ENCODE measurements at places on chromosomes 1 and 21.

- DNase-seq, result no peak
Measured at GRCh38 chr21:36718951-36719501, 20.1 kb downstream of the SIM2 start.

- no peak for DNase-seq
Measured at GRCh38 chr1:86557739-86558138, 10.9 kb downstream of the CLCA4 start.

DNA sequence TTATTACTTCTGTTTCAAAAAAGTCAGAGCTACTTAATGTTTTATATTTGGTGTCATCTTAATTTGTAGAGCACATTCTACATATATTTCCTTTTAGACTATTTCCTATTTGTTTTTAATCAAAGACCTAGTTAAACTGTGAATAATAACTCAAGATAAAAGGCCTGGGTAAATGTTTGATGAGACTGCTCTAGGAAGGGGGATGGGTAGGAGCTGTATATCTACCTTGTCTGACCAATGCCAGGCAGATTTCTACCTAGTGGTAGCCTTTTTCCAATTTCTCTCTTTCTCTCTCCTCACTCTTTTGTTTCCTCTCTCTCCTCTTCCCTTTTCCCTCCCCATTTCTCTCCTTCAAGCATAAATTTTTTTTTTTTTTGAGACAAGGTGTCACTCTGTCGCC is 31.9 kb upstream of the IVNS1ABP start:
- no peak for DNase-seq

DNA sequence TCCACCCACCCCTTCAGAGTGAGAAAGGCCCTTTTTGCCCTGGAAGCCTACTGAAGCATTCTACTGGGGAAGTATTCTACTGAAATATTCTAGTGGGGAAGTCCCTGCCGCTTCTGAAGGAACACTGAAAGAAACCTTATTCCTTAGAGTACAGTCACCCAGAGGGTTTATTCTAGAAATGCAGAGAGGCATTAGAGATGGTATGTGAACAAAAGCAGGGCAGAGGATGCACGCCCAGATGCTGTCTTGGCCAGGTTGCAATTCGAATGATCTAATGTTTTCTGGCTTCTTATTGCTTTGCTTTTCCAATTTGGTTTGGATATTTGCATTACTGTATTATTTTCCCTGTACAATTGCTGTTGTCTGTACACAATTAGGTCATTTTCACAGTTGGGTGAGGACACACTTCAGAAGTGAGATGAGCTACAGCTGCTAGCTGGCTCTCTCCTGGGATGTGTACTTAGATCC is 37.1 kb downstream of the CCN1 start:
- no peak for DNase-seq

GRCh38 chr1:186559601-186560116 is 98.7 kb upstream of the PDC start:
- DNase-seq, result no peak

- DNase-seq, result no peak
Measured at GRCh38 chr1:17958704-17959103, 148.9 kb upstream of the IGSF21 start.

- no peak for DNase-seq
Measured at GRCh38 chr1:196059210-196059609, 549.0 kb downstream of the KCNT2 start.

DNA sequence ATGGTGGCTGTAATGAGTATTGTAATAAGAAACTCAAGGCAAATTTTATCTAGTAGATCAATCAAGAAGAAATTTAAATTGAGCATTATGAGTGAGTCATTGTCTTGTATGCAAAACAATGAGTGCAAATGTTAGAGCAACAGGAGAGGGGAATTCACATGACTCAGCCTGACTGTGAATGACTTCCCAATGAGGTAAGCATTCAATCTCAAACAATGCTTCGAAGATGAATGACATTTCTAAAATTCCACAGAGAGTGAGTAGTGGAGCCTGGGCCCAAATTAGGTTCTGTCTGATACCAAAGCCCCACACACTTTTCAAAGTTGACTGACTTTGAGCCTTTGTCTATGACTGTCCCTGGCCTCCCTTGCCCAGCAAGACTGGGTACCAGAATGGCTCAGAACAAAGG is 738.0 kb downstream of the PTPRU start:
- no peak for DNase-seq

DNA sequence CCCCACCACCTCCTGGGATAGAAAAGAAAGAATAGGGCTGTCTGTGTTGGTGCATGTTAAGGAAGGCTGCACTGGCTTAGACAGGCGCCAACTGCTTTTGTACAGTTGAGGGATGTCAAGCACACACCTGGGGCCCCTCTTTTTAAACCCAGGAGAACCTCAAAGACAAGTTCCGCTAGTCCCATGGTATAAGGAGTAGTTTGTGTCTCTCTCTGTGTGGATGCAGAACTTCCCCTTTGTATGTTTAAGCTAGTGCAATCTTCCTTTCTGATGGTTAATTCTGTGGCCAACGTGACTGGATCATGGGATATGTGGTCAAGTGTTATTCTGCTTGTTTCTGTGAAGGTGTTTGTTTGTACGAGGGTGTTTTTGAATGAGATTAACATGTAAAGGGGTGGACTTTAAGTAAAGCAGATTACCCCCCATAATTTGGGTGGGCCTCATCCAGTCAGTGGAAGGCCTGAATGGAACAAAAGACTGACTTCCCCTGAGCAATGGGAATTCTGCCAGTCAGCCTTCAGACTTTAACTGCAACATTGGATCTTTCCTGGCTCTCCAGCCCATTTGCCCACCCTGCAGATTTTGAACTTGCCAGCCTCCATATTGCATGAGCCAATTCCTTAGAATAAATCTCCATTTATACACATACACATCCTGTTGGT is 9.5 kb upstream of the DUSP10 start:
- DNase-seq, result no peak

- no peak for DNase-seq
Measured at GRCh38 chr1:224541901-224542630, 74.1 kb upstream of the CNIH3 start.

- no peak for DNase-seq
Measured at GRCh38 chr1:66438501-66438900, 95.5 kb upstream of the SGIP1 start.

DNA sequence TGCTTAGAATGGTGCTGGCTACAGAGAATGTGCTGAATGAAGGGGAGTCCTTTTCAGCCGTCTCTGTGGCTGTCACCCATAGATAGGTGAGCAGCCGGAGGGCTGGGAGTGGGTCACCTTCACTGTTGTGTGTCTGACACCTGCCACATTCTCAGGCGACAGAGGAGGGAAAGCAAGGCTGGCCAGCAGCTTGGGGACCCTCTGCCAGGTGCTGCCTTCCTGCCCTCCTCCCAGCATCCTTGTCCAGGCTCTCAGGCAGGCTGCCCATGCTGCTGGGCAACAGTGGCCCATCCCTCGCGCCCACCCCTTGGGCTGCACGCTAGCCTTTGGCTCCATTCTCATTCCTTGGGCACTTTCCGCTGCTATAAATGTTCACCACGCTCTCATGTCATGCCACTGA is 22.1 kb downstream of the CYB5RL start:
- no peak for DNase-seq

- no peak for DNase-seq
Measured at GRCh38 chr1:234528074-234528865, 49.3 kb upstream of the TARBP1 start.

GRCh38 chr1:118184739-118185083 is 317 bp downstream of the SPAG17 start:
- DNase-seq, result no peak

DNA sequence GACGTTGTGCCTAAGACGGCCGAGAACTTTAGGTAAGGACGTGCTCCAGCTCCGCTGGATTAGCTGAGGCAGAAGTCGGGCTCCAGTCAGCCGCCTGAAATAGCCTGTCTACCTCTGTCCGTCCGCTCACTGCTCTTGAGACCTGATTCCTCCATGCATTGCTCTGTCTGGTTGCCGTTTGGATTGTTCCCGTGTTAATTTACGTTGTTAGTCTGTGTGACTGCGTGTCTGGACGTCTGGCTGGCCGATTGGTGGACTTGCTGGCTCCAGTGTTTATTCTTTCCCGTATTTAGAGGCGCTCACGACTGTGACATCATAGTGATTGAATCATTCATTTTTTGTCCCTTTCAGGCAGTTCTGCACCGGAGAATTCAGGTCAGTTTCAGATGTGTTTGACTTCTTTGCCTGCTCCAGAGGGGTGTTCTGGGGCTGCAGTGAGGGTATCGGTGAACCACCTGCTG is 684 bp downstream of the PPIH start:
- no peak for DNase-seq

GRCh38 chr1:154849645-154850131 is 20.4 kb downstream of the KCNN3 start:
- no peak for DNase-seq

DNA sequence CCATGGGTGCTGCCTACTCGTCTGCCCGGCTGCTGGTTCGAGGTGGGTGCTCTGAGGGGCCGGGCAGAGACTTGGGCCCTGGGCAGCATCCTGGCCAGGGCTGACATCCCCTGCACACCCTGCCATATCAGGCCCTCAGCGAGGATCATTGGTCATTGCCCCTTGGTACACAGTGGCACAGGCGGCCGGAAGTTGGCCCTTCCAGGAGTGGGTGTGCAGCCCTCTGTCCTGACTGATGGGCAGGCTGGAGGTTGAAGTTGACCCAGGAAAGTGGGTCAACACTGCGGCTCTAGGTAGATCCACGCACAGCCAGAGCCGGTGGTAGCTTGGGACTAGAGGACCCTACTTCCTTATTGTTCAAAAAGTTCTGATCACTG is 72.9 kb downstream of the TRIM11 start:
- DNase-seq, result no peak

- no peak for DNase-seq
Measured at GRCh38 chr21:15422783-15423182, 307.0 kb upstream of the USP25 start.

- DNase-seq, result no peak
Measured at GRCh38 chr1:196407358-196408051, 200.7 kb downstream of the KCNT2 start.

DNA sequence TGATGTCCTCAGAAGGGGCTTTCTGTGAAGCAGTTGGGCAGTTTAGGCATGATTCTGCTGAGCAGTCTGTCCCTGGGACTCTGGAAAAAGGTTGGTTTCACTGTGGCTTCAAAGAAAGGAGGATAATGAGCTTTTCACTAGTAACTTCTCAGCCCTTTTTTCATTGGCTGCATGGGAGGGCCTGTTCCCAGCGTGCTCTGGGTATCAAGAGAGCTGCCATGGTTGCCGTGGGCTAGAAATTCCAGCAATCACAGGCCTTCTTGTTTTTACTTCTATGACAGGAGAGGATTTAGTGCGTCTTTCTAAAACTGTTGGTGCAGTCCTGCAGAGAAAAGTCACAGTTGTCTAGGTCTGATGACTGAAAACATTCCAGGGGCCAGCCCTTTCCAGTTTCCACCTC is 7.2 kb downstream of the SZRD1 start:
- DNase-seq, result no peak

DNA sequence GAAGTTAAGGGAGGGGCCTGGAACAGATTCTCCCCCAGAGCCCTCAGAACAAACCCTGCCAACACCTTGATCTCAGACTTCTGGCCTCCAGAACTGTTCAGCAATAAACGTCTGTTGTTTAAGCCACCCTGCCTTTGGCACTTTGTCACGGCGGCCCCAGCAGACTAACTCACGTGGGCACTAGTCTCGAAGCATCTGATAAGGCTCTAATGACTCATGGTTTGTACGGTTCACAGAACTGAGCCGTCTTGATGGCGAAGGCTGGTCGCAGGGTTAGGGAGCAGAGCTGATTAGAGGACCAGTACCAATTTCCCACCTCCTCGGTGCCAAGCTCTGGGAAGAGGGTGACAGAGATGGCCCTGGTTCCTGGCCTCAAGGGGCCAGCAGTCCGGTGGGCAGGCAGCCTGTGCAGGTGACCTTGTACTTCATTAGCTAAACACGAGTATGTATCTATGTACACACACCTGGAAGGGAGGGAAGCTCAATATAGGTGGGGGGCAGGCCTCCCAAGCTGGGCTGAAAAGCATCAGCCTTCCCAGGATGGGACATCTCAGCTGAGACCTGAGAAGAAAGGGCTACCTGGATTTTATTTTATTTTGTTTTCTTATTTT is 112.8 kb downstream of the MRPS6 start:
- no peak for DNase-seq

DNA sequence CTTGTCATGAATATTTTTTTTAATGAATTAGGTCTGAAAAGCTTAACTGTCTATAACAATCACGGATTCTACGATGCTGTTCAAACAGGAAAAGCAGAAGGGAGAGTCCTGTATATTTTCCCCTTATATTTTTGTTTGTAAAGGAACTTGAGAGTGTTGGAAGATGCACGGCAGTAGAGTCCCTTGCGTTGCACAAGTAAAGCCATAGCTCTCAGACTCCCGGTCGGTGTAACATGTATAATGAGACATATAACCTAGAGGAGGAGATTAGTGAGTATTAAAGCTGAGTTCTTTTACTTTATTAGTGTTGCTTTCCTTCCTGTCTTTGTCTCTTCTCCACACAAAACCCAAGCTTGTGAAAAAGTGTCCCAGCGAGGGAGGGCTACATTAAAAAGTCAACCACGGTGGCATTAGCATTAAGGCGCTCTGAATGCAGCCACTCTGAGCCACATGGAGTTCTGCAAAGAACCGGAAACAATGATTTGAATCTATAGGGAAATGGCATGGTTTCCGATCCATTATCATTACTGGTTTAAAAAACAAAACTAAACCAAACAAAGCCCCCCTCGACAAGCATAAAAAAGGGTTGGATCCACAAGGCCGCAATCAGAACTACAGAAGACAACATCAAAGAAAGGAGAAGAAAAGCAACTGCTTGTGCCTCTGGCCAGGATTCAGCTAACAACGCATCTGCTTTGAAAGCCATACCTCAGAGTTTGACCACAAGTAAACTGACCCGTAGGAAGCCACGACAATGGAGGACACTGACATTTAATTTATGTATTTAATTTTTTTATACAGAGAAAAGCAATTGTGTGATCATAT is 356.8 kb downstream of the LMO4 start:
- DNase-seq, result no peak

GRCh38 chr1:5598824-5599395 is 393.3 kb downstream of the NPHP4 start:
- no peak for DNase-seq

GRCh38 chr1:150473659-150474058 is 13.6 kb upstream of the TARS2 start:
- no peak for DNase-seq

DNA sequence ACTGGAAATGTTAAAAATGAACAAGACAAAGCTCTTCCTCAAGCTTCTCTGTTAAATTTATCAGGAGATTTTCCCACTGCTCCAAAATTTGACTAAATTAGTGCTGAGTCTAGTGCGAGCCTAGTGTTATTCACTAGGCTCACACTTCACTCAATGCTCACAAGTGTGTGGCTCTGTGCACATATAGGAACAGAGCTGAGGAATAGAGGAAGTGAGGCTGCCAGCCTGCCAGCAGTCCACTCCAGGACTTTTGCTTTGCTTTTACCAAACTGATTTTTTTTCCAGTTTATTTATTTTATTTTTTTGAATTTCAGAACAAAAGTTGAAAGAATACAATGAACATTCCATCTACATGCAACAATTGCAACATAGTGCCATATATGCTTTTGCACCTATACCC is 87.2 kb downstream of the VAV3 start:
- no peak for DNase-seq
